AG20443 (cell line): ENCODE measurements at places on chromosomes 11 and 22.
A peak's percentile ranks its signal among the peaks of the same experiment; 100 is the strongest.

DNA sequence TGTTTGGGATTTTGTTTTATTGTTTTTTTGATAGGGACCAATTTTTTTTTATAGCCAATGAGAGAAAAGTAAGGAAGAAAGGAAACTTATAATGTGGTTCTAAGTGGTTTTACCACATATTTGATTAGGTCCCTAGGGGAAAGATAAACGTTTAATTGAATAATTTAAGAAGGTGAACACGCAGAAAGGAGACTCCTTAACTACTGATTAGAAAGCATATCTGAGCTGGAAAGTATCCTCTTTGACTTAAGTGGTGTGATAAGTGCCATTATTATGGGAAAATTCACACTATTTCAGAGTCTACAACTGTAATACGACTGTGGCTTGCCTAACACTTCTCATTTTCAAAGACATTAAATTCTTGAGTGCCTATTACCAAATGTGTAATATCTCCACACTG is 106.5 kb upstream of the GRAMD1B start:
- DNase-seq = no peak

DNA sequence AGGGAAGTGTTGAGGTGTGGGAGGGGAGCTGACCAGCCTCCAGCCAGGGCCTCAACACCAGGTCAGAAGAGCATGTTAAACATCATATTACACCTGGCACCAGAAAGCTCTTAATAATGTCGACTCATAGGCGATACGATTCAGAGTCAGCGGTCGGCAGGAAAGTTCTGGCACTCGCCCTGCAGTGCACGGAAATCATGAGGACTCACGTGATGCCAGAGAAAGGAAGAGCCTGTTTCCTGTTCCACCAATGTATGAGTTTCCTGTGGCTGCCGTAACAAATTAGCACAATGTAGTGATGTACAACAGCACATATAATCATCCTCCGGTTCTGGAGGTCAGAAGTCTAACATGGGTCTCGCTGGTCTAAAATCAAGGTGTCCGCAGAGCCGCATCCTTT is 198.8 kb downstream of the BARX2 start:
- DNase-seq = no peak

- no peak for DNase-seq
Observed at GRCh38 chr22:43205261-43205691, 18.3 kb upstream of the TTLL12 start.

GRCh38 chr22:22770280-22770871 is 117.2 kb upstream of the IGLL5 start:
- peak; percentile 56 for DNase-seq

DNA sequence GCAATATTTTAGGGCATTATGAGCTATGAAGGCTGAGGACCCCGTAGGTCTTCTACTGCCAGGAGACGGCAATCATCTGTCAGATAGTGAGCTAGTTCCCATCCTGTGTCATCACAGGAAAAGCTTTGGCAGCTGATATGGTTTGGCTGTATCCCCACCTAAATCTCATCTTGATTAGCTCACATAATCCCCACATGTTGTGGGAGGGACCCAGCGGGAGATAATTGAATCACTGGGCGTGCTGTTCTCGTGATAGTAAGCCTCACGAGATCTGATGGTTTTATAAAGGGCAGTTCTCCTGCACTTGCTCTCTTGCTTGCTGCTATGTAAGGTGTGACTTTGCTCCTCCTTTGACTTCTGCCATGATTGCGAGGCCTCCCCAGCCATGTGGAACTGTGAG is 18.1 kb downstream of the CSRP3 start:
- DNase-seq = no peak

DNA sequence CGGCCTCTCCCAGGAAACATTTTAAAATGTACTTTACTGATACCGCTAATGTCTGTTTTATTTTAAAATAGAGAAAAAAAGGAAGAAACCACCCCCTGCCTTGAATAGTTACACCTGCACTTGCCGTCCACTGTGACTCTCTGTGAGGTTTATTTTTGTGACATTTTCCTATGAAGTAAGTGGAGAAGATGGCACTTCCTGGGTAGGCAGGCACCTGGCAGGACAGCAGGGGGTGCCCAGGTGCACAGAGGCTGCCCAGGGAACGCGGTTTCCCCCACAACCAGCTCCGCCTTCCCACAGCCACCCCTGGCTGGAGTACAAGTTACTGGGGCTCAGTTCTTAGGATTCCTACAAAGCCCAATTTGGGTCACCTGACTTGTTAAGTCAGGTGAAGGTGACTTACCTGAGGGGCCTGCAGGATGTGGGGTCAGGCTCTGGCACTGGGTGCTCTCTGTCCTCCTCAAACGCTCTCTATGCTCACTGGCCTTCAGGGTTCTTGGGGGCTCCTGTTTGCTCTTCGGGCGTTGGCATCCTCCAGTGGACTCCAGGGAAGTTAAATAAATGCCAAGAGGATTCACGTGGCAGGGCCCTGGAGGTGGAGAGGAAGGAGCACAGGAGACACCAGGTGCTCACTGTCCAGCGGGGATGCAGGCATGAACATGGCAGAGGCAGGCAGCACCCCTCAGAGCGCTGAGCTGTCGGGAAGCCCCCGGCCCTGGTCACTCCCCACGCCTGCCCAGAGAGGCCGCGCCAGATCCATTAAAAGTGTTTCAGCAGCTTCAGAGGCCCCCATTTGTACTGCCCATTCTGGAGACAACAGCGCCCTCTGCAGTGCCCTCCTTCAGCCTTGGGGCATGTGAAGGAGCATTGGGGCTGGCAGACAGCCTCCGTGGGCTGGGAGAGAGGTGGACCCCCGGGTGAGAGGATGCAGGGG is 1021.2 kb downstream of the TBC1D22A start:
- peak; percentile 6 for DNase-seq

DNA sequence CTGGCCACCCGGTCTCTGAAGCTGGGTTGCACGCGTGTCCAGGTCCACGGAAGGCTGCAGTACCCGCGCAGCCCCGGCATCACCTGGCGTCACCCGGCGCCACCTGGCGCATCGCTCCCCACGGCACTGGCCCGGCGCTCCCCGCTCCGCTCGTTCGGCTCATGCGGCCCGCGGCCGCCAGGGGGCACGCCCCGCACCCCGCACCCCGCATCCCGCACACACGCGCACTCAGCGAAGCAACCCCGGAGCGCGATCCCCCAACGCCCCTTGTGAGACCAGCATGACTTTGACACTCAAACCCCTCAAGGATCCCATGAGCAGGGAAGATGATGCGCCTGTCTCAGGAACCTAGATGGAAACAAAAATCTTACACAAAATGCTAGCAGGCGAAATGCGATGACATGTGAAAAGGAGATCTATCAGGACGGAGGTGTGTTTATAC is 11.9 kb downstream of the B3GNT6 start:
- DNase-seq = peak; percentile 68

DNA sequence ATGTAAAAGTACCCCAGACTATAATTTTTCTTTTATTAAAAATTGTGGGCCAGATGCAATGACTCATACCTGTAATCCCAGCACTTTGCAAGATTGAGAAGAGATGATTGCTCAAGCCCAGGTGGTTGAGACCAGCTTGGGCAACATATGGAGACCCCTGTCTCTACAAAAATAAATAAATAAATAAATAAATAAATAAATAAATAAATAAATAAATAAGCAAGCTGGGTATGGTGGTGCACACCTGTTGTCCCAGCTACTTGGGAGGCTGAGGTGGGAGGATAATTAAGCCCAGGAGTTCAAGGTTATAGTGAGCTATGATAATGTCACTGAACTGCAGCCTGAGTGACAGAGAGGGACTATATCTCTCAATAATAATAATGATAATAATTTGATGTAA is 66.1 kb upstream of the CCDC179 start:
- no peak for DNase-seq

DNA sequence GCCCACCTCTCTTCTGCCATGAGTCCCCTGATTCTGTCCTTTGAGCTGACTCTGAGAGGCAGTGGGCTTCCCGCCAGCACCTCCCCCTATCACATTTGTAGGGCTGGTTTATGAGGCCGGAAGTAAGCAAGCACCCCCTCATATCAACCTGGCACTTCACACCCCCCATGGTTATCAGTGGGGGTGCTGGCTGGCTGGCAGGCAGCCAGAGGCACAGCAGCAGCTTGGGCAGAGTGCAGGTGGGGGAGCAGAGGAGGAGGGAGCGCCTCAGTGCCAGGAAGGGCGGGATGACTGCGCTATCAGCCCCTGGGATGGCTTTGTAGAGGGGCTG is 22.9 kb upstream of the CHRM4 start:
- DNase-seq = no peak

DNA sequence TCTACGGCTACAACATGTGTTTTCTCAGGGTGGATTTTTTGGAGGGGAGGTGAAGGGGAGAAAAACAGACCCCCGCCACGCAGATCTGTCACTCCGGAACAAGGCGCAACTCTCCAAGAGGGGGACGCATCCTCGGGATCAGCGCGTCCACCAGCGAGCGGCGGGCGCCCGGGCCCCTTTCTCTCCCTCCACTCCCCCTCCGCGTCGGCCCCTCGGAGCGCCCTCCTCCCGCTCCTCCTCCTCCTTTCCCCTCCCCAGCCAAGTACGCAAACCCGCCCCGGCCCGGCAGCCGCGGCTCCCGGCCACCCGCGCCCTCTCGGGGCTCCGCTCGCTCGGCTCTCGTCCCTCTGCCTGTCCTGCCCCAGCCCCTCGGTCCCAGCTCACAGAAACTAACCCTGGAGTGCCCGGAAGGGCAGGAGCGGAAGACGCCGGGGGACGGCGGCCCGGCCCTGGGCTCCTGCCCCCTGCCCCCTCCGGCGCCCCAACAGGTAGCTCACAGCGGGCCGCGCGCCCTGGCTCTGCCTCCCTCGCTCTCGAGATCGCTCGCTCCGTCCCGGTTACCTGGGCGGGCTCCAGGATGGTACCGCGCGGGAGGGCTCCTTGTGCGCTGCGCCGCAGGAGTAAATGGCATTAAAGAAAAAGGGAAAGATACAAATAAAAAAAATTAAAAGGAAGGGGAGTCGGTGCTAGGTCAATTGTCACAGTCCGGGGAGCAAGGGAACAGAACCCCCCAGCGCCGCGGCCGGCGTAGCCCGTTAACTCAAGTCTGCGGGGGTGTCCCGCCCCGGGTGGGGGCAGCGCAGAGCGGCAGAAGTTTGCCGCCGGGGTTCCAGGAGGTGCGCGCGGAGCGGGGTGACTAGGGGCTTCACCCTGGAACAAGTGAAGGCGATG is 131.4 kb upstream of the C11orf58 start:
- no peak for DNase-seq

- no peak for DNase-seq
Observed at GRCh38 chr22:32218470-32218869, 13.6 kb upstream of the RFPL2 start.

GRCh38 chr11:111444040-111444439 is 65.0 kb upstream of the POU2AF1 start:
- DNase-seq = no peak

- no peak for DNase-seq
Observed at GRCh38 chr22:30627471-30627870, 8.1 kb upstream of the SLC35E4 start.

- DNase-seq = no peak
Observed at GRCh38 chr11:64371201-64371600, 12.2 kb downstream of the RPS6KA4 start.

- DNase-seq = peak; percentile 85
Observed at GRCh38 chr11:8807544-8808225, 103.3 kb upstream of the AKIP1 start.

GRCh38 chr11:794766-795633 is 3.1 kb downstream of the SLC25A22 start:
- DNase-seq = peak; percentile 53

GRCh38 chr11:118443590-118444218 is 7.4 kb downstream of the KMT2A start:
- no peak for DNase-seq

- no peak for DNase-seq
Observed at GRCh38 chr11:116733969-116734508, 38.7 kb downstream of the BUD13 start.

- no peak for DNase-seq
Observed at GRCh38 chr11:94845622-94846021, 77.5 kb downstream of the AMOTL1 start.

DNA sequence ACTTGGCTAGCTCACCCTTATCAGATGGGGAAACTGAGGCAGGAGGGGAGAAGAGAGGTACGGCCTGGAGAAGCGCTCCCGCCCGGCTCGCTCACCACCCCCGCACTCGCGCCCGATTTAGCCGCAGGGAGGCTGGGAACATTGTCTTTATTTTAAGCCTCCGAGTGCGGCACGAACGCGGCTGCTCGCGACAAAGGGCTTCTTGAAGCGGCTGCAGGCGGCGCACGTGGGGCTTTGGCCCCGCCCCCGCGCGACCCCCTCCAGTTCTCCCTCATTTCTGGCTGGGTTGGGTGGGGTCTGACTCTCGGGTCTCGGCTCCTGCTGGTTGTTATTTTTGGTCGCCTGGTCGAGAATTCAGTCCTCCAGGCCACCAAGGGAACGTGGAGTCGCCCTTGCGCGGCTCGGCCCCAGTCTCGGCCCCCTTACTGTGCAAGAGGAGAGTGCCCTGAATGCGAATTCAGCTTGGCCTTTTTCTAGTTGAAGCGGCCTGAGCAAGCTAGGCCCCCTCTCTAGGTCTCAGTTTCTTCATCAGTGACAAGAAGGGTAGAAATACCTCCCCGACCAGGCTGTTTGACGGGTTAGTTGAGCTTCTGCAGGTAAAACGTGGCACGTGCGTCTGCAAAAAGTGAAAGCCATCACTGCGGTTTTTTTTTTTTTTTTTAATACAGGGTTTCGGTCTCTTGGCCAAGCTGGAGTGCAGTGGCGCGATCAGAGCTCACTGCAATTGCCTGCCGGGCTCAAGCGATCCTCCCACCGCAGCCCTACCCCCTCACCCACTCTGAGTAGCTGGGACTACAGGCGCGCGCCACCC is 2.6 kb upstream of the CHRM1 start:
- DNase-seq = peak; percentile 40

- DNase-seq = peak; percentile 50
Observed at GRCh38 chr11:110147962-110148709, 54.9 kb downstream of the ZC3H12C start.

- no peak for DNase-seq
Observed at GRCh38 chr11:87255589-87255988, 217.9 kb downstream of the TMEM135 start.

GRCh38 chr11:62708793-62709192 is 1.3 kb downstream of the GNG3 start:
- DNase-seq = no peak

DNA sequence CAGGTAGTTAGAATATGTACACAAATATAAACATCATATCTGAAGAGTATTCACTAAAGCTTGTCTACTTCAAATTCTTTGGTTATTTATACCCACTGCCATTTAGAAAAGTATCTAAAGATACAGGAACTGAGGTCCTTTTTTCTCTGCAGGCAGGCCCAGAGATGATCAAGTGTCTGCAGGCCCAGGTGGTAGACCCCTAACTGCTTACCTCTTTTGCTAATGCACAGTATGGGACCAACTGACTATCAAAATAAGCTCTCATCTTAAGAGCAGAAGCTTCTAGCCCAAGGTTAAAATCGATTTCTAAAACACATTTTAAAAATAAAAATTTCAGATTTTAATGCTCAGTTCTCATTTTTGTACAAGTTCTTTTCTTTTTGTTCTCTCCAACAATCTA is 81.5 kb downstream of the APOL5 start:
- DNase-seq = no peak

GRCh38 chr11:57546869-57547475 is 9.6 kb downstream of the SMTNL1 start:
- peak; percentile 80 for DNase-seq
